ENCODE measurements at places on chromosomes 2 and 18.

DNA sequence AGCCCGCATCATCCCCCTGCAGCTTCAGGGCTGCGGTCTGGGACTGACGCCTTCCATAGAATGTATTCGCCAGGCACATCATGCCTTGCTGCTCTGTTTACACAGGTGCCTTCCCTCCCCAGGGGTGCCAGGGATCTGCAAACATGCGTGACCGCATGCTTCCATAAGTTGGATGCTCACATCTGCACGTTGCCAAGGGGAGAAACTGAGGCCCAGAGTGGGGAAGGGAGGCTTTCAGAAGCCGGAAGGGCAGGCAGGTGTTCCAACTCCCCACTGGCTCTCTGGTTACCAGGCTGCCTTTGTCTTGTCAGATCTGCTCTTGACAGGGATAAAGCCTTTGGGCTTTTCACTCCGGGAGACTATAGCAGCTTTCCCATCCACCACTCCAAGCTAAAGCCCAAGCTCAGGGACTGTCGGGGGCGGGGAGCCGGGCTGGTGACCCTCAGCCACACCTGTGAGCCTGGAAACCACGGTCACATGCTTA, 125.8 kb upstream of the TNP1 start:
- DNase-seq, result no peak

DNA sequence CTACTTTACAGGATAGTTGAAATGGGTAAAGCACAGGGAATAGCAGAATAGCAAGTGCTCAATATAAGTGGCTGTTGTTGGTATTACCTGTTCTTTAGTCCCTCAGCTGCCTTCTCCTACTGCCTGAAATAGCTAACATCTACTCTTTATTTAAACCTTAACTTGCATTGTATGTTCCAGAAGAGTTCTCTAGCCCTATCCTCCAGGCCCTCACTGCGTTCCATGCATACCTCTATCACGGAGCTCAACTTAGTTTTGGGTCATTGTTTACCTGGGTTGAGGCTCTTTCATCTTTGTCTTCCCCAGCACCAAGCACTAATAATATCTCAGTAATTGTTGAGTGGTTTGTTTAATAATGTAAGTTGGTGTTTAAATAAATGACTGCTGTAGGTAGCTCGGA, 242.2 kb upstream of the FANCL start:
- DNase-seq, result no peak

- DNase-seq, result no peak
Measured at GRCh38 chr2:231530099-231531011, at the start of gene NMUR1. Gene NMUR1, minus strand, starts transcription at chr2:231530445. Its CDS starts 84 bp downstream, at chr2:231530361.

GRCh38 chr2:109374548-109375130, 239.1 kb downstream of the SEPTIN10 start:
- DNase-seq, result no peak

DNA sequence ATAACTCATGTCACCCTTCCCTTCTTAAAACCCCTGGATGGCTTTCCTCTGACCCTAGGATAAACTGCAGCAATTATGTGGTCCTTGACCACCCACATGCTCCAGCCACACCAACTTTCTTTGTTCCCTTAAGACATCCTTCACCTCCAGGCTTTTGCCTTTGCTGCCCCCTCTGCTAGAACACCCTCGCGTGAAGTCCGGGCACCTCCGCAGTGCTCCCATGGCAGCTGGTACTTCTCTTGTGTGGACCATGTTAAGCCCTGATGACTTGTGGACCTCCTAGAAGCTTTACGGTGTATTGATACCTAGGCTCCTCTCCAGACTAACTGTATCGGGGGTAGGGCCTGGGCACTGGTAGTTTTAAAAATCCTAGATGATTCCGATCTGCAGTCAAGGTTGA, 824 bp upstream of the ABHD1 start:
- no peak for DNase-seq

DNA sequence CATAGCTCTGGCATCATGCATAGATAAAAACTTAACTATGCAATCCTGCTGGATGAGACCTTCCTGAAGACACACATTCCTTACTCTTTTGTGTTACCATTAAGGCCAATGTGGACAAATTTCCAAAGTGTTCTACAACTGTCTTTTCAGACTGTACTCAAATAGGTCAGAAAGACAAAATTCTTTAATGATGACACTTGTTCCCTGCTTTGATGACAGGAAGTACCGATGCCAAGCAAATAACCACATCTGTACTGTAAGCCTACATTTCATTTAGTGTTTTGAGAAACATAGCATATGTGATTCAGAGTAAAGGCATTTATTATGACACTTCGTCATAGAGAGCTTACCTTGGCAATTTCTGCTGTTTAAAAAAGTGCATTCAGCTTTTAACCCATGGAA, 55.0 kb downstream of the PMAIP1 start:
- no peak for DNase-seq

DNA sequence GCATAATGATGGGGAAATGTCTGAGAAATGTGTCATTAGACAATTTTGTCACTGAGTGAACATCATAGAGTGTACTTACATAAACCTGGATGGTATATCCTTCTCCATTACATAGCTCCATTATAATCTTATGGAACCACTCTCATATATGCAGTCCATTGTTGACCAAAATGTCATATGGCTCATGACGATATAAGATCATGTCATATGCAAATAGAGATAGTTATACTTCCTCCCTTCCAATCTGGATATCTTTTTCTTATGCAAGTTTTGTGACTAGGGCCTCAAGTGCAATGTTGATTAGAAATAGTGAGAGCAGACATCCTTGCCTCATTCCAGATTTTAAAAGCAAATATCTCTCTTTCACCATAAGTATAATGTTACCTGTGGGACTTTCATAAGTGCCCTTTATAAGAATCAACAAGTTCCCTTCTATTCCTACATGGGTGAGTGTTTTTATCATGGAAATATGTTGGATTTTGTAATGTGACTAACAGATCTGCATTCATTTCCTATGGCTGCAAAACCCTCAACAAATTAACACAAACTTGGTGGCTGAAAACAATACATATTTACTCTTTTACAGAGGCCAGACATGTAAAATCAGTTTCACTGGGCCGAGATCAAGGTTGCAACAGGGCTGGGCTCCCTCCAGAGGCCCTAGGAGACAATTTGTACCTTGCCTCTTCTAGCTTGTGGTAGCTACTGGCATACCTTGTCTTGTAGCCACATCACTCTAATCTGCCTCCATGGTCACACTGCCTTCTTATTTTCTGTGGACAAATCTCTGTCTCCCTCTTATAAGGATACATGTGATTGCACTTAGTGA, 21.6 kb upstream of the SULT1C4 start:
- no peak for DNase-seq

DNA sequence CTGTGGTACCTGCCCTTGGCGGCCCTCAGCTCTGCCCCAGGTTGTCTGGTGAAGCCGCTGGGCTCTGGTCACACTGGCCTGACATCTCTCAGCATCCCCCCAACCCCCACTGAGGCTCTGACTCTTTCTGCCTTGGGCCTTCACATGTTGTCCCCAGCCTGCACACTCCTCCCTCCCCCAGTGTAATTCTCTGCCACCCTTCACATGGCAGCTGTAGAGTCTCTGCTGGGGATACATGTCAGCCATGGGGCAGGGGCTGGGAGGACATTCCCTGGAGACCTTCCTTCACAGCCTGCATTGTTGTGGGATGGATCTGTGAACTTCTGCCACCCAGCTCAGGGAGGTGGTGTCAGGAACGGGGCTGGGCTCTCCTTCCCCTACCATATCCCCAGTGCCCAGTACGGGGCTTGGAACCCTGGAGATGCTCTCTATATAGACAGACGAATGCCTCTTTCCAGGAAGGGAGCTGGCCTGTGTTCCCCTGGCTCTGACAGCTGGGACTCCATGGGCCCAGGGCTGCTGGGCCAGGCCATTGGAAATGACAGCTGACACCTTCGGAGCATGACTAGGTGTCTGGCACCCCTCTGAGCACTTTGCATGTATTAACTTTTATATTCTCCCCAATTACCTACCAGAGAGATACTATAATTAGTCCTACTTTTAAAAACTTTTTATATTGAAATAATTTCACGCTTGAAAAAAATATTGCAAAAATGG, 151.5 kb downstream of the INHBB start:
- no peak for DNase-seq

GRCh38 chr2:107418708-107419107, 408.0 kb upstream of the RGPD4 start:
- DNase-seq, result no peak

GRCh38 chr18:35121531-35121930, 80.3 kb downstream of the MAPRE2 start:
- no peak for DNase-seq

GRCh38 chr18:29449424-29449823, 1272.5 kb upstream of the CDH2 start:
- no peak for DNase-seq

GRCh38 chr18:12621742-12622306, 36.1 kb downstream of the SPIRE1 start:
- no peak for DNase-seq

DNA sequence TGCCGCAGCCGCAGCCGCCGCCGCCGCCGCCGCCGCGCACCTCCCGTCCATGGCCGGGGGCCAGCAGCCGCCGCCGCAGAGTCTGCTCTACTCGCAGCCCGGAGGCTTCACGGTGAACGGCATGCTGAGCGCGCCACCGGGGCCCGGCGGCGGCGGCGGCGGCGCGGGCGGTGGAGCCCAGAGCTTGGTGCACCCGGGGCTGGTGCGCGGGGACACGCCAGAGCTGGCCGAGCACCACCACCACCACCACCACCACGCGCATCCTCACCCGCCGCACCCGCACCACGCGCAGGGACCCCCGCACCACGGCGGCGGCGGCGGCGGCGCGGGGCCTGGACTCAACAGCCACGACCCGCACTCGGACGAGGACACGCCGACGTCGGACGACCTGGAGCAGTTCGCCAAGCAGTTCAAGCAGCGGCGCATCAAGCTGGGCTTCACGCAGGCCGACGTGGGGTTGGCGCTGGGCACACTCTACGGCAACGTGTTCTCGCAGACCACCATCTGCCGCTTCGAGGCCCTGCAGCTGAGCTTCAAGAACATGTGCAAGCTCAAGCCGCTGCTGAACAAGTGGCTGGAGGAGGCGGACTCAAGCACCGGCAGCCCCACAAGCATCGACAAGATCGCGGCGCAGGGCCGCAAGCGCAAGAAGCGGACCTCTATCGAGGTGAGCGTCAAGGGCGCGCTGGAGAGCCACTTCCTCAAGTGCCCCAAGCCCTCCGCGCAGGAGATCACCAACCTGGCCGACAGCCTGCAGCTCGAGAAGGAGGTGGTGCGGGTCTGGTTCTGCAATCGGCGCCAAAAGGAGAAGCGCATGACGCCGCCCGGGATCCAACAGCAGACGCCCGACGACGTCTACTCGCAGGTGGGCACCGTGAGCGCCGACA, 2.4 kb downstream of the POU3F3 start:
- DNase-seq, result no peak

GRCh38 chr2:160541745-160542144, 48.1 kb upstream of the RBMS1 start:
- DNase-seq, result no peak

DNA sequence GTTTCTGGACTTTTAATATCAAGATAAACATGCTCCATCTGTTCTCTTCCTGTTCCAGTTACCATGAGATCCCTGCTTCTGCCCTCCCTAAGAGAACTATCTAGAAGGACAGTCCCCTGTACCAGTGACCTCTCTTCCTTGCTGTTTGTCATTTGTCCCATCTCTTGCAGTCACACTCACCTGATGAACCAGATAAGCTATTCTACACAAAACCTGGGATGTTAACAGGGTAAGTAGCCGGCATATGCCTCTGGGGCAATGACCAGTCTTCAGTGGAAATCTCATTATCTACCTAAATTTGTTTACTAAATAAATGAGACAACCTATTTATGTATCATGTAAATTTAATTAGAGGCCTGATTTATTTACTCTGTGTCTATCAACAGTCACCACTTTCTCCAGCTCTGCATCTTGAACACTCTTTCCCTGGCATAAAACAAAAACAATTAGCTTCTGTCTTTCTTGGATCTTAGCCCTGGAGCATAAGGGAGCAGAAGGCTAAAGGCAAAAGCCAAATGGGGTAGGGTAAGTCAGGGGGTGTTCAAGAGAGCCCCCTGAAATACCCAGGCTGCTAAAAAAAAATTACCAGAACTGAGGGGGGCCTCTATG, 337.7 kb downstream of the ALK start:
- DNase-seq, result no peak

DNA sequence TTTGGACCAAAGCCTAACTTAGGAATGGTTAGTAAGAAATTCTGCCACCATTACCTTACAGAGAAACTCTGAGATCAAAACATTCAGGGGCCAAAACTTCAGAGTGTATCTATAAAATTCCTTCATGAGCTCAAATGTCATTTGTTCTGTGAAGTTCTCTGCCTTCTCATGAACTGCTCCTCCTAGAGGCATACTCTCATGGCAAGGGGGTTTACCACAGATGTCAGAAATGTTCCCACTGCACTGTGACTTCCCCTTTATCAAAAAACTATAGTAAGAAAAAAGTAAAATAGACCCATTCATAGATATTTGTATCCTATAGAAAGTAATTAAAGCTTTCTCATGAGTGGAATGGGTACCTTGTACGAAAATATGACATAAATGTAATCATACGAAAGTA, 68.5 kb downstream of the USP40 start:
- DNase-seq, result no peak

DNA sequence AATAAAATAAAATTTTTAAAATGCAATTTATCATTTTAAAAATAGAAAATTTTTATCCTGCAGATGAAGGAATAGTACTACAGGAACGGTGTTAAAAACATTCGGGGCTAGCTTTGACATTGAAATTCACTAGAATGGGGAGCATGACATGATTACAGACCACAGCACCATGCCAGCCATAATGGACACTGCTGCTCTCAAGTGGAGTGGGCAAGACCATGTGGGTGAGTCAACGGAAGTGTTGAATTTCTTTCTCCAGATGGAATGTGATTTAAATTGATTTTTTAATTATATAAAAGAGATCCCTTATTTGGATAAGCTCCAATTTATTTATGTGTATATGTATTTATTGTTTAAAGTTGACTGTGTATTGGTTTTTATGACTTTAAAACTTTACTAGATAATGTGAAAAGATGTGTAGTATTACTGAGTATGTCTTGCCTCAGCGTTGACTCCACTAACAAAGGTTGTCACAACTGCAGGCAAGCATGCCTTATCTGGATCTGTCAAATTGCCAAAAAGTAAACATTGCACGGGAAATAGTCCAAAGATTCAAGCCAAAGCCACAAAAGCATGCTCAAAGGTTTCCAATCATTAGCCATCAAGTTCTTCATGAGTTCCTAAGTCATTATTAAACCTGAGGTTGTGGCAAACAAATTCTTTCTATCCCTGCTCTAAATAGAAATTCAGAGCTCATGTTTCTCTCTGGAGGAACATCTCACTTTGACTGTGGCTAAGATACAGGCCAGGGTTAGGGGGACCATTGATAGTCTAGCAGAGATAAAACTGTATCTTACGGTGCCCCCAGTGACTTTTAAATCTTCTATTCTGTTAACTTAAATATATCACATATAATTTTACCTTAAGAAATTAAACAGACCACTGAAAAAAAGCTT, 536.9 kb downstream of the TMX3 start:
- DNase-seq, result peak; percentile 16

DNA sequence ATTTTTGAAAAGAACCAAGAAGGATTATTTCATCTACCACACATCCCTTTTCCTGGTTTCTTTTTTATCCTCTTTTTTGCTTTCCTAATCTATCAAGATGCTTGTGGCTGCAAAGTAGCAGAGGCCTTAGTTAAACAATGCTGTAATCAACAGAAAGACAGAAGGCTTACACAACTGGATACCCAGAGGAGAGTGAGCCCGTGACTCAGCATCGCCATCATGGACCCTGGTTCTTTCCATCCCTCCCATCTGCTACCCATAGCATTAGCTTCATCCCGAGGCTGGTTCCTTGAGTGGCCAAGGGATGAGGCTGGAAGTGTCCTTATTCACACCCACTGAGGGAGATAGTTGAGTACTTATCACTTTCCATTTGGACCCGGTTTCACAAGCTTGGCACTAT, 7.5 kb upstream of the HAAO start:
- DNase-seq, result no peak

- DNase-seq, result no peak
Measured at GRCh38 chr2:196131949-196132925, 39.1 kb downstream of the STK17B start.
